Stimulated activated effector memory CD8-positive, alpha-beta T cell treated with anti-CD3 and anti-CD28 coated beads, Interleukin-12 subunit alpha, Interleukin-12 subunit beta, amount 100 ng/mL, for 72 hours (primary cell): ENCODE measurements at places on chromosomes 6 and 20.

- no peak for DNase-seq
These were observed 219.8 kb downstream of the TSHZ2 start for GRCh38 chr20:53191957-53192356.

- no peak for DNase-seq
These were observed 139.2 kb upstream of the MMS22L start for GRCh38 chr6:97422171-97422570.

- DNase-seq, result no peak
These were observed 143.6 kb upstream of the JARID2 start for GRCh38 chr6:15102241-15102640.

DNA sequence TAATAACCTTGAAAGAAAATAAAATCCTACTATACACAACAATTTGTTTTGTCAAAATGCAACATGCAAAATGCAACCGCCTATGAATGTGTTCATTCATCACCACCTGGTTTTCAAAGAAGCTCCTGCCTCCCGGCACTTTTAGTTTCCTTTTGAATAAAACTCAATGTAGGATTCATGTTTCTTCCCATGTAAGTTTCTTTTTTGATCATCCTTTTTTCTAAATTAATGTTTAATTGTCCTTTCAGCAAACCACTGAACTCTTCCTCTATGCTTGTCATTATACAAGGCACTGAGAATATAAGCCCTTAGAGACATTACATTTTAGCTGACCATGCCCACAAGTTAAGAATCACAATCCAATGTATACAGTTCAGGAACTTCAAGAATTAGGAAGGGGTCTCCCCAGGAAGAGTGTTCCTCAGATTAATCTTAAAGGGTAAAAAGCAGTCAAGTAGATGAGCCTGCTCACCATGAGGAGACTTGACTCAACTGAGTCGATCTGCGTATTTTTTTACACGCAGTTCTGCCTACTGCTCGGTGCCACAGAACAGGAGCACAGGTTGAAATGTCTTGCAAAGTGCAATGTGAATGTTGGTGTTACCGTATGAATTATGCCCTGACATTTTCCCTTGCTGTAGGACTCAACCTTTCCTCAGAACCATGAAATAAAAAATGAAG, 7.2 kb upstream of the THEMIS start:
- peak; percentile 68 for DNase-seq

- DNase-seq, result peak; percentile 61
These were observed 1.1 kb downstream of the TCP11 start for GRCh38 chr6:35139924-35140638.

DNA sequence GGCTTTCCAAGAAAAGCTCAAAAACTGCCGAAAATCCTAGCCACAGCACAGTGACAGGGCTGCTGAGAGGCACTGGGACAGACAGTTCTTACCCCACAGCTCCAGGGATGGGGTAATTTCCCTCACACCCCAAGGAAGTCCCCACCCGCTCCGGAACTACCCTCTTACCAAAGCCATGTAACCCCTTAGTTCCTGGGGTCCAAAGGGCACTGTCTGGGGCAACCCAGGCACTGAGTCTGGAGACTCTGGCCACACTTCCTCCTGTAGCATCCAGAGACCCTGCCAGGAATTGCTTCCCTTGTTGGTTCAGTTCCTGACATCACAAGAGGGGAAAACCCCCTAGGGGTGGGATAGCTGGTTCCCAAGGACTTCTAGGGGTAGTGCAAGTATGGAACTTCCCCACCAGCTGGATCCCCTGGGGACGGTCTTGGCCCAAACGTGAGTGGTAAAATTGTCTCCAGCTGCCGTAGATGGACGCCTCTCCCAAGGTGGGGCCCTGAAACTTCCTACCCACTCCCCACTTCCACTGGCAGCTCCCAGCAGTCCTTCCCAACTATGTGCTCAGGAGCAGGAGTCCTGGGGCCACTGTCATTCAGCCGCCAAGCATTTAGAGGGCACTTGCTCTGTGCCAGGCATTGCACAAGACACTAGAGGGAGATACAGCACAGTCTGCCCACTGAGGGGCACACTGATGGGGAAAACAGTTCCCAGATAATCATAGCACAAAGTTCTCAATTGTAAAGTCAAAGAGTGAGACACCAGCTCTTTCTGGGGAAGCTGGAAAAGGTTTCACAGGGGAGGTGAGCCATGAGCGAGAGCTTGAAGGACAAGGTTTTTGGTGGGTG, 17.2 kb upstream of the HCK start:
- no peak for DNase-seq

- DNase-seq, result peak; percentile 31
These were observed at the start of gene SERPINB6 for GRCh38 chr6:2971420-2972218. SERPINB6 (minus strand) TSS chr6:2971567; CDS start chr6:2959332, 12,235 bp downstream.
